SK-N-SH (cell line): ENCODE measurements at places on chromosomes 12 and 14.

DNA sequence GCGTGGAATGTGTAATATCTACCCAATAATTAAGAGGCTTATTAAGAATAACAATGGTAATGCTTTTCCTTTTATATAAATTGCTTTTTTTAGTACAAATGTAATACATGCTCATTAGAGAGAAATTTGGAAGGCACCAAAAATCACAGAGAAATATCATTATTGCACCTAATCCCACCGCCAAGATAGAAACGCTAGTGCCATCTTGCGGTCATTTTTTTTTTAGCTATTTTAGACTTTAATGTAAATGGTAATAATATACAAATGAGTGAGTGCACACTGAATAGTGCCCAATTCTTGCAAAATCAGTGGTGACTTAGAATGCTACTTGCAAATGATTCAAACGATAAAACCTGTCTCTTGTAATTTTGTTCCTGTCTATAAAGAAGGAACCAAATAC, 576.8 kb upstream of the TMEM132C start:
- no peak for DNase-seq

GRCh38 chr12:50914872-50915484, 37.4 kb upstream of the HIGD1C start:
- DNase-seq, result no peak

DNA sequence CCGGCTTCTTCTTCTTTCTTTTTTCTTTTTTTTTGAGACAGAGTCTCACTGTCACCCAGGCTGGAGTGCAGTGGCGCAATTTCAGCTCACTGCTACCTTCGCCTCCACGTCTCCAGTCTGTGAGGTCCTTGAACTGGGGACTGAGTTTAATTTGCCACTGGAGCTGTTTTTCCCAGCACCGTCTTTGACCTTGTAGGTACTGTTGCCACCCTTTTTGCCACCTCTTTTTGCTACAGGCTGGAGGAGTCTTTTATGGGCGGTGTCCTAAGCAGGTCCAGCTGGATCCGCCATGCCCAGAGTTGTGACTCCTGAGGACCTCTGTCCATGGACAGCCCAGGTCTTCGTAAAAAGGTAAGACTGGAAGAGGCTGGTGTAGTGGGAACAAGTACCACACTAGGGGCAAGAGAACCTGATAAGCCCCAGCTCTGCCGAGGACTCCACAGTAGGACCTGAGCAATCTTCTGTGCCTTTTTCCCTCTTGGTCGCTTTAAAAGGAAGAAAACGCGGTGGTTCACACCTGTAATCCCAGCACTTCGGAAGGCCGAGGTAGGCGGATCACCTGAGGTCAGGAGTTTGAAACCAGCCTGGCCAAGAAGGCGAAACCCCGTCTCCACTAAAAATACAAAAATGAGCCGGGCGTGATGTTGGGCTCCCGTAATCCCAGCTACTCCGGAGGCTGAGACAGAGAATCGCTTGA, 946 bp downstream of the RNU4-2 start:
- no peak for DNase-seq

- no peak for DNase-seq
These were observed 22.7 kb downstream of the TRMT5 start for GRCh38 chr14:60958146-60958545.

- DNase-seq, result no peak
These were observed 185.5 kb upstream of the FAR2 start for GRCh38 chr12:28963554-28963953.
